ENCODE measurements at places on chromosomes 5 and 9.

- DNase-seq = no peak
These were observed 299.7 kb downstream of the IZUMO3 start for GRCh38 chr9:24245988-24246387.

GRCh38 chr9:88652876-88653275, 117.9 kb downstream of the NXNL2 start:
- DNase-seq = no peak

GRCh38 chr5:174097486-174098185, 52.1 kb downstream of the NSG2 start:
- no peak for DNase-seq

- DNase-seq = no peak
These were observed 30.4 kb downstream of the RNF145 start for GRCh38 chr5:159178978-159179377.

DNA sequence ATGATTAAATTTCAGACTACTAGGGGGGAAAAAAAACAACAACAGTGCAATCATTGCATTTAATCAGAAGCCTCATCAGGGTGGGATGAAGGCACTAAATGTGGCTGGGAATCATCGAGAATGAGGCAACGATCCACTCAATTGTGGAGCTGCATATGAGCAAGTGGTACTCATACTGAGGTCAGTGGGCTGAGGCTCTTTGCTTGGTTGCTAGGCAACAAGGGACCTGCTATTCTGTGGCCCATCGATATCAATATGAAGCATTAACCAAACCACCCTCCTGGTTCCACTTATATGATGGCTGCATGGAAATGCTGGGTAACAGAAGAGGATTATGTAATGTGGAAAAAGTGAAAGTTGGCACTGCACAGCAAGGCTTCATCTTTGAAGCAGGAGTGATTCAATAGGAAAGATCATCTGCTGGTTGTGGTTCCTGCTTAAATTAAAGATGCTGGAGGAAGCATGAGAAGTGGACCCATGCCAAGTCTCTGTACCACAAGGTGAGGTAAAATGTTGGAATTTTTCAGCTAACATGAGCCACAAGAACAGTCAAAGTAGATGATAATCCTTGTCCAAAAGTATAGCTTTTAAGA, 159.8 kb upstream of the HMHB1 start:
- no peak for DNase-seq

GRCh38 chr5:168679515-168679920, 100.3 kb upstream of the PANK3 start:
- DNase-seq = peak; percentile 29

GRCh38 chr9:74742792-74743730, 144.7 kb downstream of the TRPM6 start:
- no peak for DNase-seq

GRCh38 chr9:36575411-36575882, 2.8 kb downstream of the MELK start:
- DNase-seq = no peak

GRCh38 chr5:82912462-82912861, 164.7 kb downstream of the TMEM167A start:
- DNase-seq = no peak

DNA sequence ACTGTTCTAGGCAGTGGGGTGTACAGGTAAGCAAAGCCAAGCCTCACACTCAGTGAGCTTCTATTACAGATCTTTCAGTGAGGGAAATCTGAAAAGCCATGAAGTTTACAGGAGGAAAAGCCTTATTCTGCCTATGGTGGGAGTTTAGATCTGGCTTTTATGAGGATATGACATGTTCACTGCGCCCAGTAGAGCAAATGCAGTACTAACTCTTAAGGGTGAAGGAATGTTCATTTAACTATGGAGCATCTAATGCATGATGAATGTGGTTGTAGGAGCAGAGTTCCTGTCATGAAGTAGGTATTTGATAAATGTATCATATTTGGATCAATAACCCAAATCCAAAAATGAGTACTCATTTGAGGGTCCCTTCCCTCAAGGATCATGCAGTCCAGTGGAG, 230.2 kb upstream of the PAPPA start:
- DNase-seq = no peak

DNA sequence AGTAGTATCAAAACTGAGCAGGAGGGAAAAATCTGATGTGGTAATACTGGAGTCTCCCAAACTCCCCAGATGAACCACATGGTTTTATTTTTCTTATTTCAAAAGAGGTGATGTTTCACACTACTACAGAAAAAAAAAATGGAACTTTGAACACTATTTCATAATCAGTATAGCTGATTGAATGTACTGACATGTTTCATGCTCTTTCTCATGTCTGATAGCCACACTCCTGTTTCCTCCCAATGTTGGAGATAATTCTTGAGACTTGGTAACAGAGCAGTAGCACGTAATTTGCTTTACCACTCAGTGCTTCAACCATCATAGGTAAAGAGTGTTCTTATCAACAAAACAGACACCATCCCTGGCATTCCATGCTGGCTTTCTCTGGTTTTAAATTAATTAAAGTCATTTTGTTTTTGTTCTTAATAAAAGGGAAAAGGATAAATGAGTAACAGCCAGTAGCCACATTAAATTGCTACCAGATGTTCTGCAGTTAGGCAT, 85.2 kb downstream of the MUSK start:
- no peak for DNase-seq

GRCh38 chr9:106479679-106480078, 383.3 kb upstream of the ZNF462 start:
- DNase-seq = no peak

DNA sequence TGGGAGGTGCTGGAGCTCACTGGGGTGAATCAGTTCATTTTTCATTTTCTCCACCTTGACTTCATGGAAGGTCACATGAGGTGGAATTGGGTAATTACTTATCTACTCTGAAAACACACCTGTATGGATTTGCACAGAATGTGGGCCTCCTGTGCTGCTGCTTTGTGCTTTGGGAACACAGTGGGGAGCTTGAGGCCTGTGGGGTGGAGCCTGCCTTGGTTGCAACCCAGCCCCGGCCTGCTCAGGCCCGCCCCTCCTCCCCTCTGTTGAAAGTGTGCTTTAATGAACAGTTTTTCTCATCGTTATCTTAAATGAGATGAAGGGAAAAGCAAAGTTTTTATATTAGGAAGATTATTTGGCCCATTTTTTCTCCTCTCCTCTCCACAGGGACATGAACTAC, 28.5 kb upstream of the DMRT3 start:
- no peak for DNase-seq

DNA sequence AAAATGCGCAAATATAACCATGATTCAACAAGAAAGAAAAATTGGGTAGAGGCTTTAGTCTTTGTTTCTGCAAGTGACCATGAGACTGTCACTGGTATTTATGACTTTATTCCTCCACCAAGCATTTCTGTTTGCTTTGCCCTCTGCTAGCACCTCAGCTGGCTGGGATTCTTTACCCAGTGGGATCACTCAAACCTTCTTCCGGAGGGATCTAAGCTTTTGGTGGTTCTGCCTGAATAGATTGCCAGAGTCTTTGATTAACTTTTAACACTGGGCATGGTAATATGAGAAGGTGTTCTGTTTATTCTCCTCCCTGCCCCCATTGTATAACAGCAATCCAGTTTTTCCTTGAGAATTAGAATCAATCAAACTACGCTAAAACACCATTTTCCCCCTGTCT, 59.1 kb upstream of the FBN2 start:
- no peak for DNase-seq

DNA sequence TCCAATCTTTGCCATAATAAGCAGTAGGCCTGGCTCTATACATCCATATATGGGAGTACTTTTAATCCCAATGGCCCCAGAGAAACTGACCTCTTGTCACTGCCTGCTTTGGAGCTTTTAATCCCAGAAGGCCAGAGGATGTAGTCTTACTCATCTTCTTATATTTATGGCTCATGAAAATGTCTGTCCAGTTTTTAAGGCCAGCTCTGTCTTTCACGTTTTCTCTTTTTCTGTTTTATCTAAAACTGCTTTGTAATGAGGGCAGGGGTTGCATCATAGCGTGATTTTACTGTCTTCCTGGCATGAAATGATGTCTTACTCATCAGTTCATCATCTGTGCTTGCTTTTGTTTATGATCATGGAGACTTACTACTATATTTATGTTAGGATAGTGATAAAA, 1094.9 kb downstream of the MAT2B start:
- DNase-seq = no peak

GRCh38 chr9:114898741-114899140, 31.6 kb downstream of the TNFSF8 start:
- peak; percentile 39 for DNase-seq

GRCh38 chr9:128355451-128355850, 15.1 kb downstream of the SLC27A4 start:
- no peak for DNase-seq

- no peak for DNase-seq
These were observed 18.3 kb downstream of the TNIP1 start for GRCh38 chr5:151062405-151063141.

GRCh38 chr9:127224178-127224882, 40.2 kb upstream of the GARNL3 start:
- DNase-seq = peak; percentile 69

DNA sequence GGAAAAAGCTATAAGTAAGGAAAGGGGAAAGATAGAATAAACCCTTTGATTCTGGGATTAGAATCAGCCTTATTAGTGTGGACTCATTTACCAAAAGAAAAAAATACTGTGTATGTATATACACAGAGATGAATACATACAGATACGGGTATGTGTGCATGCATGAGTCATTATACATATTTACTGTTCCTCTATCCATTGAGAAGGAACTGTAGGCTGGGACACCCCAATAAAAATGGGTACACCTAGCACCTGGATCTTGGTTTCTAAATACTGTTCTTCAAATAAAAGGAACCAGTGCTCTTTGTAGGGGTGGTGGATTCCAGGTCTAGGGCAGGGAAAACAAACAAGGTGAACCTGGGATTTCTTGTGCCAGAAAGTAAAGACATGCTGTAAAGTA, 48.3 kb downstream of the WHRN start:
- DNase-seq = no peak
